Testis (tissue), 5 donors: ENCODE measurements at places on chromosomes 13 and 19.

DNA sequence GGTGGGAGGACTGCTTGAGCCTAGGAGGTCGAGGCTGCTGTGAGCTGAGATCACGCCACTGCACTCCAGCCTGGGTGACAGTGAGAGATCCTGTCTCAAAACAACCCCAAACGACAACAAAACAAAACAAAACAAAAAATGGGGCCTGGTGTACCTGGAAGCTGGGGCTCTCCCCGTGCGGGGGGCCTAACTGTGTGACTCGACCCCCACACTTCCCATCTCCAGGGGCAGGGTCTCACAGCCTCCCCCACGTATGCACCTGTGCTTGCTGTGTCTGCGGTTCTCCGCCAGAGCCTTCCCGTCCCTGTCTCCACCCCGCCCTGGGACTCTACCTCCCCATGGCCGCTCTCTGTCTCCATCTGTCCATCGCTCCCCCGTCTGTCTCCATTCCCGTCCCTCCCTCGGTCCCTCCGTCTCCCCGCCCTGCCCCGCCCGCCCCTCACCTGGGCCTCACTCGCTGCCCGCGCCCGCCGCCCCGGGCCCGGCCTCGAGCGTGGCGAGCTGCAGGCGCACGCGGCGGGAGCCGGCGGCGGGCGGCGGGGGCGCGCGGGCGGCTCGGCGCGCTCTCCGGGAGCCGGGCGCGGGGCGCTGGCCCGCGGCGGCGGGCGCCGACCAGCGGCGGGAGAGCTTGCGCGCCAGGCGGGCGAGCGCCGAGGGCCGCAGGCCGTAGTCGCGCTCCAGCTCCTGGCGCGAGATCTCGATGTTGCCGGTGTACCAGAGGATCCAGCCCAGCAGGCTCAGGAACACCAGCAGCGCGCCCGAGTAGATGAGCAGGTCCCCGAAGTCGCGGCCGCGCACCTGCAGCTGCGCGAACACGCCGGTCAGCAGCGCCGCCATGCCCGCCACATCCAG, 587 bp downstream of the TMEM238 start:
- DNase-seq = peak; percentile 67

GRCh38 chr19:49589502-49589905, 1.5 kb upstream of the PRR12 start:
- no peak for DNase-seq

GRCh38 chr13:78978381-78978998, 319.5 kb upstream of the OBI1 start:
- peak; percentile 72 for DNase-seq

GRCh38 chr19:45772912-45773311, 3.9 kb upstream of the SIX5 start:
- no peak for DNase-seq

- peak; percentile 99 for DNase-seq
Observed at GRCh38 chr19:48713864-48714755, 5.4 kb downstream of the MAMSTR start.

DNA sequence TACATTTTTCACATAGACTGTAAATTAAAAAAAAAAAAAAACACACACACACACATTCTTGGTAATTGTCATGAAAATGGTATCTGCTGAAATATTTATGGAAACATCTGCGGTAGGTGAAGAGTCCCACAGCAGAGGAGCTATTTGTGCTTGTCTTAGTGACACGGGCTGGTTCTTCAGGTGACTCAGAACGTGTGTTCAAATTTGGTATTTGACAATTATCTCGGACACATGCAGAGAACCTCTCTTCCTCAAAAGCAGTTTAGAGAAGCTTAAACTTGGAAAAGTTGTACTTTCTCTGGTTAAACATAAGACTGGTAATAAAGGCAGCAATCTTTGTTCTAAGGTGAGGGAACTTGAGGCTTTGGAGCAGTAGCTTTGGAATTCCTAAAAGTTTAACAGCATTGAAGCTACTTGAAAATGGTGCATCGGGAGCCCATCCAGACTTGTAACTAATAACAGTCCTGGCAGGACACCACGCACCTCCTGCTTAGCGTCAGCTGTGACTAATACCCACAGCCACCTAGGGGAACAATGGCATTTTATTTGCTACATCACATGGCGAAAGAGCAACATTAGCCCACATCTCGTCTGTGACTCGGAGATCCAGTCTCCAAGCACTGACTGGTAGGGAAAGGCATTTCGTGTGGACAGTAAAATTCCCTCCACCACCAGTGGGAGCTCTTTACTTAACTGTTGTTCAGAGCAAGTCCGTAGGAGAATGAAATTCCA, 1505.1 kb upstream of the SLC10A2 start:
- DNase-seq = peak; percentile 86

- DNase-seq = no peak
Observed at GRCh38 chr19:1970003-1970805, 29.2 kb downstream of the CSNK1G2 start.

DNA sequence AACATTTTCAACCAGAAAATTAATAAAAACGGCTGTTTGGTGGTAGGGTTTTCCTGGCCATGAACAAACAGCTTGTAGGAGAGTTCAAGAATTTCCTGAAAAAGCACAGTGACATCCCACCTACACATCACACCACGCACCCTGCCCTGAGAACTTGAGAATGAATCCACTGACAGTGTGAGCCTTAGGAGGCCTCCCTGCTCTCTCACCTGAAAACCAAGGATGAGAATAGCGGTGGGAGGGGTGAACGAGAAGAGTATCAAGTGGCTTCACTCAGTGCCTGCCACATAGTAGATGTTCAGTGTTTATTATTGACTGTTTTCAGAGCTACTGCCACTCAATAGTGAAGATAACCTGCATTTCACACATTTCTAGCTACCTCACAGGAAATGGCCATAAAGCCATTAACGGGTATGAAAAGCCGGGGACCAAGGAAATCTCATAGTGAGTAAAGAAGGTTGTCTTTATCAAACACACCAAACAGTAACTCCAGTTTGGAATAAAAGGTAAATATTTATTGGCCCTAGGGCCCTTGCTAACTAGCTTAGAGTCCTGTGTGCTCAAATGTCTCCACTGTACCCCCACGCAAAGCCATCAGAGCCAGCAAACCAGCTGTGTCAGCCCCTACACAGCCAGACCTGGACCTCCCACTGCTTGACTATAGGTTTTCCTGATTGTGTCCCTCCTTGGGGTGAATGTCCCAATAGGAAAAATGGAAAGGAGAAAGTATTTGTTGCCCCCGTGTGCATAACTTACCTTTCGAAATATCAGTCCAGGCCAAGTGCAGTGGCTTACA, 40.6 kb downstream of the TPT1 start:
- DNase-seq = no peak

DNA sequence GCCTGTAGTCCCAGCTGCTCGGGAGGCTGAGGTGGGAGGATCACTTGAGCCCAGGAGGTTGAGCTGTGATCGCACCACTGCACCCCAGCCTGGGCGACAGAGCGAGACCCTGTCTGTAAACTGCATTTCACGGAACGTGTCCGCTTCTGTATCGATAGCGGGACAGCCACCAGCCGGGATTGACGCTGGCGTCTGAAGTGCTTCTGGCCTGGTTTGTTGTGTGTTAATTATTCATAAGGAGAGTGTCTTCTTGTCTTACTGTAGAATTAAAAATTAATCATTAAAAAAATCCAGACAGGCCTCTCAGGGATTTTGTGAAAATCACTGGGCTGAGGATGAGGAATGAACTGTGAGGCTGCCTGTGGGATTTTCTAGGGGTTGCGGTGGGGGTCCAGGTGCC, 16.2 kb upstream of the MISP start:
- no peak for DNase-seq

DNA sequence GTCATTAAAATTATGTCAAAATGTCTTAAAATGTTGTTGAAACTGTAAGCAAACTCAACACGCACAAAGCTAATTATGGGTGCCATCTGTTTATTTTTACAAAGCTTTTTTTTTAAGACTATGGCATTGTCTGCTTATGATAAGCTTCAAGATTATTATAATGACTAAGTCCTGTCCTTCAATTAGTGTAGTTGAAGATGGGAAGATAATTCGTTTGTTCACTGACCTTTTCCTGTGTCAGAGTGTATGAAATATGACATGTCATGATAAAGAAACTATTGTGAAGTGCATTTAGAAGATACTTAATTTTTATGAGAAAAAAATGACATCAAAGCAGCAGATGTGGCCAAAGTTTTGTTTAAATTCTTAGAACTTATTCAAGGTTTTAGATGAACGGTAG, 211.3 kb downstream of the PCCA start:
- no peak for DNase-seq

- DNase-seq = no peak
Observed at GRCh38 chr13:110540871-110541525, 20.5 kb downstream of the RAB20 start.

DNA sequence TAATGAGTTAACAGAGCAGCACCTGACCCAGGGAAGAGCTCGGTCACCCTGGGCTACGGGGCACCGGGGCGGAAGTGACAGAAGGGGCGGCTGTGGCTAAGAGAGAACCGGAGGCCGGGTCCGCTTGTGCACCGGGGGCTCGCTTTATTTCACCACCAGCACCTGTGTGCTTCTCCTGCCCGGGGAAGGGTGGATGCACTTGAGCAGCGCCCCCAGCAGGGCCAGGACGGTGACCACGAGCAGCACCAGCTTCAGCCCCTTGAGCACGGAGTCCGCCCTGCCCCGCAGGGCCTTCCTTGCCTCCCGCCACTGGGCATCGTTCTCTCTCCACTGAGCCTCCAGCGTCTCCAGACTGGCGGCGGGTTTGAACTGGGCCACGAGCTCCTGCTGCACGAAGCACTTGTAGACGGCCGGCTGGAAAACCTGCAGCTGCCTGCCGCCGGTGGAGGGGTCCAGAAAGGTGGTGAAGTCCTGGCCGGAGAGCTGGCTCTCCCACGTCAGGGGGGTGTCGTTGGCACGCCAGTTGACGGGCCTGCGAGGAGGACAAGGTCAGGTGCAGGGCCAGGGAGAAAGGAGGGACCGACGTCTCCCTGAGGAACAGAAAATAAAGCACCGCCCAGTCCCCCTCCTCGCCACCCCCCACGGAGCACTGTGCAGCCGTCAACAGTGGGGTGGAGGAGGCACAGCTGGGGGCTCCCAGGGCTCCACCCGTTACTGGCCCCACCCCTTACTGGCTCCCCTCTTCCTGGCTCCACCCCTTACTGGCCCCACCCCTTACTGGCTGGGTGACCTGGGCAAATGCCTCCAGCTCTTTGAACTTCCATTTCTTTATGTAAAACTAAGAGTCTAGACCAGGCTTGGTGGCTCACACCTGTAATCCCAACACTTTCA, 3.6 kb downstream of the FAM187B start:
- DNase-seq = no peak

- DNase-seq = no peak
Observed at GRCh38 chr13:83008212-83008929, 873.9 kb downstream of the SLITRK1 start.

DNA sequence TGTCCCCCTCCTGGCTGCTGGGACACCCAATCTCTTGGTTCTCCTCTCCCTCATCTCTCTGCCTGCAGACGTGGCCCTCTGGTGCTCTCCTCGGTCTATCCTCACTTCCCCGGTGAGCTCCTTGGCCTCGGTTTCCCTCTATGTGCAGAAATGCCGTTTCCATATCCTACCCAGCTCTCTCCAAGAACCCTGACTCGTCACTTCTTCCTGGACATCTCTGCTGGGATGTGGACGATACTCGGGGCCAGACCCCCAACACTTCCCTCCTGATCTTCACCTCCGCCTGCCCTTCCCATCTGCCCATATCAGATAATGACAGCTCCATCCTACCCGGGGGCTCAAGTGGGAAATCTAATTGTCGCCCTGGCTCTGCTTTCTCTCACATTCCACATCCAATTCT, 7.9 kb downstream of the AP2S1 start:
- no peak for DNase-seq

- no peak for DNase-seq
Observed at GRCh38 chr13:110443622-110444225, 117.8 kb downstream of the RAB20 start.

GRCh38 chr19:31548941-31549340, 199.7 kb upstream of the TSHZ3 start:
- DNase-seq = peak; percentile 53

DNA sequence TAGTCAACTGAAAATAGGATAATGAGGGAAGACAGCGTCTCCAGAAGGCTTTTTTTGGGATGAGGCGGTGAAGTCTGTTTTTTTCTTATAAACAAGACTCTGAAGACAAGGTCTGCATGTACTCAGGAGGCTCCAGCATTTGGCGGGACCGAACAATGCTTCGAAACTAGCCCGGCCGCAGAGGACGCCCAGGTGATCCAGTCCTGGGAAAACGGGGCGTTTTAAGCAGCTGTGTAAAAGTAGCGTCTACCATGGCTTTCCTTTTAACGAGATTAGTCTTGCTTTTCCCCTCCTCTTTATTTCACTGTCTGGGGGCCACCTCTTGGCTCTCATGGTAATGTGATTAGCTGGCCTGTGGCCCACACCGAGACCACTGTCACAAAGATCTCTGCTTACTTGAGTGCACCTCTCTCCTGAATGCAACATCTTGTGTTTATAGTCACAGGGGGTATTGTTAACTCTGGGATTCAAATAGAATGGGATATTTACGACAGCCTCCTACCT, 29.4 kb upstream of the GTF3A start:
- no peak for DNase-seq

GRCh38 chr19:2978166-2978767, 903 bp downstream of the TLE6 start:
- DNase-seq = no peak

- no peak for DNase-seq
Observed at GRCh38 chr19:40224342-40225150, 1.9 kb downstream of the CCNP start.

- no peak for DNase-seq
Observed at GRCh38 chr13:37966266-37966665, 96.7 kb upstream of the TRPC4 start.

GRCh38 chr19:18438331-18439024, 545 bp upstream of the ISYNA1 start:
- peak; percentile 88 for DNase-seq

DNA sequence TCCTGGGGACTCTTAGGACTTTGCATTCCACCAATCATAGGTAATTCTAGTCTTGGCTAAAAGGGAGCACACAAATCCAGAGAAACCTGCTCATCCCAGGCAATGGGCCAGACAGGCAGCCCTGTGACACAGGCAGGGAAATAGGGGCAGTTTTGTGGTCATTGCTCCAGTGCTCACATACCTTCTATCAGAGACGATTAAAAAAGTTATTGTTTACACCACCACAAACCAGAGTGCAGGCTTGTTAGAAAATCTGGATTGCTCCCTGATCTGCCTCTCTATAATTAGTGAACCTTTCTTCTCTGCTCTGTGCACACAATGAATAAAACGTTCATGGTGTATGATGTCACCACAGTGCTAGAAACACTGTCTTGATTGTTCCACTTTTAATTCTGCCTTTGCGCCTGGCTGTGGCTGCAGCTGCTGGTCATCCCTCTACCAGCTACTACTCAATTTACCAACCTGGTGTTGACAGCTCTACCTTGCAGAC, 121.6 kb upstream of the SPATA13 start:
- DNase-seq = no peak

GRCh38 chr13:113837560-113838355, 26.1 kb downstream of the GAS6 start:
- DNase-seq = peak; percentile 92

DNA sequence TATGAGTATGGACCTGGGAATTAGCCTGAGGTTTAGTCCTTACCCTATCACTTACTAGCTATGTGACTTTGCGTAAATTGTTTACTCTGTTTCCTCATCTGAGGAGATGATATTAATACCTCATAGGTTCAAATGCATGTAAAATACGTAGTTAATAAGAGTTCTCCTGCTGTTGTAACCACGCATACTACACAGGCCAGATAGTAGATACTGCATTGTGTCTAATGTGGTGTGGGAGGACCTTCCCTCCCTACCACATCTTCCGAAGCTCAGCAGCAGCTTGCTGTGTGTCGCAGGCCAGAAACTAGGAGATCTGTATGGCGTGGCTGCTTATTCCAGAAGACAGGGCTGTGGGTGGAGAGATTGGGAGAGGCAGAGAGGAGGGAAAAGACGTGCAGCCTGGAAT, 23.0 kb downstream of the GTF2F2 start:
- peak; percentile 69 for DNase-seq

GRCh38 chr13:31945202-31945961, 86.2 kb upstream of the FRY start:
- peak; percentile 38 for DNase-seq
